Left kidney (tissue), 8 donors: ENCODE measurements at places on chromosomes 1 and 21. TPM values are rescaled to one million over a fixed set of nuclear protein-coding genes. Genes with fewer than 3 reads are reported as not detected.

MROH9 gene
- not detected for polyA plus RNA-seq

SPOCD1 gene
- 0.45 TPM for polyA plus RNA-seq

LCE1B gene
- polyA plus RNA-seq = not detected

PSMG1 gene
- 52.6 TPM for polyA plus RNA-seq

KLHDC8A gene
- polyA plus RNA-seq = 2.5 TPM

OR2T33 gene
- polyA plus RNA-seq = not detected

OR2L5 gene
- polyA plus RNA-seq = not detected

SLC44A3 gene
- 89.4 TPM for polyA plus RNA-seq

TRAF5 gene
- 27.9 TPM for polyA plus RNA-seq

MR1 gene
- polyA plus RNA-seq = 3.6 TPM

ANKRD35 gene
- polyA plus RNA-seq = 1.9 TPM

CYP2J2 gene
- 1.4 TPM for polyA plus RNA-seq

KCNE2 gene
- 1.8 TPM for polyA plus RNA-seq

PROK1 gene
- 0.17 TPM for polyA plus RNA-seq

CCDC24 gene
- polyA plus RNA-seq = 19.5 TPM

CAPZA1 gene
- polyA plus RNA-seq = 151 TPM

BPNT1 gene
- 54.5 TPM for polyA plus RNA-seq

SHE gene
- polyA plus RNA-seq = 9.8 TPM

PAQR7 gene
- 29.7 TPM for polyA plus RNA-seq

KRTAP6-1 gene
- polyA plus RNA-seq = not detected

ADSS2 gene
- polyA plus RNA-seq = 67.4 TPM

AK5 gene
- polyA plus RNA-seq = 4.6 TPM

SV2A gene
- polyA plus RNA-seq = 8.4 TPM

ZBTB7B gene
- polyA plus RNA-seq = 11.5 TPM

EDEM3 gene
- 38.3 TPM for polyA plus RNA-seq

CDC7 gene
- polyA plus RNA-seq = 26.2 TPM

OLFML2B gene
- polyA plus RNA-seq = 8.5 TPM

LGALS8 gene
- polyA plus RNA-seq = 113 TPM

ATP1A4 gene
- polyA plus RNA-seq = 0.15 TPM

TAS1R1 gene
- not detected for polyA plus RNA-seq

KCNJ6 gene
- polyA plus RNA-seq = 0.30 TPM

SPATA45 gene
- polyA plus RNA-seq = 0.75 TPM

EFNA1 gene
- 56.0 TPM for polyA plus RNA-seq

ETS2 gene
- polyA plus RNA-seq = 42.0 TPM

LCK gene
- 5.2 TPM for polyA plus RNA-seq

GJA9 gene
- polyA plus RNA-seq = 0.76 TPM

RGS16 gene
- 0.96 TPM for polyA plus RNA-seq

DIO1 gene
- 7.6 TPM for polyA plus RNA-seq

CCDC185 gene
- 0.08 TPM for polyA plus RNA-seq

AP4B1 gene
- 51.2 TPM for polyA plus RNA-seq

HSD11B1 gene
- polyA plus RNA-seq = not detected

EXTL1 gene
- polyA plus RNA-seq = 1.8 TPM

CHAF1B gene
- 11.4 TPM for polyA plus RNA-seq

IFNLR1 gene
- 3.5 TPM for polyA plus RNA-seq

CELA2B gene
- polyA plus RNA-seq = 0.43 TPM

RGS4 gene
- 11.0 TPM for polyA plus RNA-seq

HCRTR1 gene
- polyA plus RNA-seq = 0.13 TPM

TTC39A gene
- 9.7 TPM for polyA plus RNA-seq

RGS7 gene
- polyA plus RNA-seq = 6.7 TPM

NUF2 gene
- 45.3 TPM for polyA plus RNA-seq

FLAD1 gene
- 32.4 TPM for polyA plus RNA-seq

GREM2 gene
- 0.65 TPM for polyA plus RNA-seq

GBP1 gene
- polyA plus RNA-seq = 18.5 TPM

TNFAIP8L2 gene
- 1.6 TPM for polyA plus RNA-seq

OLIG1 gene
- 0.15 TPM for polyA plus RNA-seq

FAM72C gene
- polyA plus RNA-seq = 2.1 TPM

LCE7A gene
- polyA plus RNA-seq = not detected
